ENCODE measurements at places on chromosomes 6 and 20.

- no peak for DNase-seq
Observed at GRCh38 chr6:1911474-1911873, 301.8 kb downstream of the FOXC1 start.

DNA sequence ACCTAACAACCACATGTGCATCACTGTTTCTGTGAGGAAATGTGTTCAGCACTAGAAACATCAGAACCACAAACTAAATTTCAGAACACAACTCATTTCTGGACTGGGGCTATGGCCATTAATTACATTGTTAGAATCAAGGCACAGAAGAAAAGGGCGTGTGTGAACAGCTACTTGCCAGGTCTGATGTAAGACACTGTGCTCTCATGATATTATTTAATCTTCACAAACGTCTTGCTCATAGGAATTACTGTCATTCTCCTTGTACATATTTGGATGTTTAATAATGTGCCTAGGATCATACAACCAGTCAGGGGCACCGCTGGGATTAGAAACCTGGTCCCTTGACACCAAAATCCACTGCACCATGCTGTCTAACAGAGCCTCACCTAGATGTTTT lies 14.8 kb downstream of the ADGRF1 start:
- DNase-seq, result no peak

GRCh38 chr6:170108890-170109587 lies 181.8 kb downstream of the DLL1 start:
- no peak for DNase-seq

- no peak for DNase-seq
Observed at GRCh38 chr6:13049666-13050254, 278.6 kb downstream of the TBC1D7 start.

DNA sequence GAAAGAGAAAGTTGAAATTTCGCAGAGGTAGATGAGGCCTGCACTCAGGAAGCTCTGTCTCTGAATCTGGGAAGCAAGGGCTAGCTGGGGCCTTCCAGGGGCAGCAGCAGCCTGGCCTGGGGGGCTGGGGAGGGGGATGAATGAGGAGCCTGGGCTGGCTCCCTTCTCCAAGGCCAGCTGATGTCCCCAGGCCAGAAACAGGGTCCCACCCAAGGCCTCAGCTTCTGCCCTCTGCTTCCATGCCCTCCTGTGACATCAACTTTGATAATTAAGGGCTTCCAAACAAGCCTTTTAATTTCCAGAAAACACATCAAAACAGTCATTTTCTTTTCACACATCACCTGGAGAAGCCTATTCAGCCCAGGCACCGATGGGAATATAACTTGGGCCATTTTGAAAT lies 15.4 kb downstream of the TFAP2A start:
- no peak for DNase-seq

- DNase-seq, result peak; percentile 58
Observed at GRCh38 chr20:45311589-45312211, 3.6 kb upstream of the MATN4 start.

- no peak for DNase-seq
Observed at GRCh38 chr20:1734269-1734858, 76.8 kb upstream of the SIRPG start.

- no peak for DNase-seq
Observed at GRCh38 chr20:17956099-17956685, 12.4 kb downstream of the SNX5 start.

DNA sequence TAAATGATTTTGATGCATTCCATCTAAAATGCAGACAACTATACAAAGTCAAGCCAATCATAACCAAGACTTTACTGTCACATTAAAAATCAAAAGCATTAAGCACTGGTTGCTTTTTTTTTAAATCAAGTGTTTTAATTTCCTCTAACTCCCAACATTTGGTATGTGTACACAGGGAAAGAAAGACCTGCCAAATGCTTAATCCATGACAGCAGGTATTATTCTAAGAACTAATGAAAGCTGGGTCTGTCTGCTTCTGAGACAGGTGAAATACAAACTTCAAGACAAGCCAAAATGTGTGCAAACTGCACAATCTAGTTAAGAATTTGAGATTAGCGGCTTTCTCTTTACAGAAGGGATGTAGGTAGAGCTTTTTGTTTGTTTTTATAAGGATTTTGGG lies 126.1 kb downstream of the GMDS start:
- DNase-seq, result no peak

- no peak for DNase-seq
Observed at GRCh38 chr6:108993876-108994275, 100.8 kb downstream of the SESN1 start.

- no peak for DNase-seq
Observed at GRCh38 chr6:89842228-89842627, 12.5 kb downstream of the CASP8AP2 start.

DNA sequence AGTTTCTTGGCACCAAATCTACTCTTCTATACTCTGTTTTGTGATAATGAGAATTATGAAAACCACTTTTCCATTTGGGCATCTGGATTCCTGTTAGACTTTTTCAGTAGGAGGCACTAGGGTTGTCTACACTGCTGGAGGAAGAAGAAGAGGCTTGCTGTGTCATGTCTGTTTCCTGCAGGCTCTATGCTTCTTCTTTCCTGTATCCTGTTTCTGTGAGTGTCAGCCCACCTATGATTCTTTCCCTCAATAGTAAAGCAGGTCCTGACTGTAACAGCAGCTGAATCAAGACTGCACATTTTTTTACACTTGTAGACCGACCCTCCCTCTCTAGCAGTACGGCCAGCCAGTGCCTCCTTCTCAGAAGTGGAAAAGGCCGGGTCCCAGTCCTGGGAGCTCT lies 603.9 kb downstream of the HDGFL1 start:
- DNase-seq, result no peak

GRCh38 chr20:11080010-11080409 lies 406.2 kb upstream of the JAG1 start:
- no peak for DNase-seq

DNA sequence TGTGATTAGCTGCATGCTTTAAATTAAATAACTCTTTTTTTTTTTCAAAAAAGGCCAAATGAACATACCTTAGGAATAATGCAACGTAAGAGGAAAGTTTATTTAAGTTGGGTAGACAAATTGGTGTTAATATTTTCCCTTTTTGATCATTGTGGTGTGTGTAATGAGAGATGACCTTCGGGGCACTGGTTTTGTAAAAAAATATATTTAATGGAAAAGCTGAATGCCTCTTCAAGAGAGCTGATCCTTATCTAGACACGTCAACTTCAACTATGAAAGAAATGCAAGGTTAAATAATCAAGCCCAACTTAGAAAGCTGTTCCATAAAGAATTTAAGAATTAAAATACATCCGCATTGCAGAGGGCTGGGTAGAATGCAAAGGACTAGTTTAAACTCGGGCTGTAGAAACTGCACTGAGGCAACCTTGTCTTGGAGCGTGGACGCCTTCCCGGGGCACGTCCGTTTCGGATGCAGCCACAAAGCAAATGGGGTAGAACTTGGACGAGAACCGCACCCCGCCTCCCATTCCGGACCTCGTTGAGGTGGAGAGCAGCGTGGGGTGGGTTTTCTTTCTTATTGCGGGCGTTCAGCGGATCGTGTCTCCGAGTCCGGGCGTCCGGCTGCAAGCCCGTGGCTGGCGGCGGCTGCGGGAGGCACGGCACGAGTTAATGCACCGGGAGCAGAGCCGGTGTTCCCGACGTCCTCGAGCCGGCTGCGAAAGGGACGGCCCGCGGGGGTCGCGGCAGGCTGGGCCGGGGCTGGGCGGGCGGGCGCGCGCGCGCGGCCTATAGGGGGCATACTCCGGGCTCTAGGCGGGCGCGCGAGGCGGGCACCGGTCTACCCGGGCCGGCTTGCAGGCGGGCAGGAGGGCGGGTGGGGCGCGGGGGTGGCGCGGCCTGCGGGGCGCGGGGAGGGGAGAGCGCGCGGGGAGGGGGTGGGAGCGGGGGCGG lies 1.9 kb downstream of the JARID2 start:
- peak; percentile 62 for DNase-seq

- DNase-seq, result no peak
Observed at GRCh38 chr6:69795469-69796072, 1.2 kb downstream of the LMBRD1 start.

DNA sequence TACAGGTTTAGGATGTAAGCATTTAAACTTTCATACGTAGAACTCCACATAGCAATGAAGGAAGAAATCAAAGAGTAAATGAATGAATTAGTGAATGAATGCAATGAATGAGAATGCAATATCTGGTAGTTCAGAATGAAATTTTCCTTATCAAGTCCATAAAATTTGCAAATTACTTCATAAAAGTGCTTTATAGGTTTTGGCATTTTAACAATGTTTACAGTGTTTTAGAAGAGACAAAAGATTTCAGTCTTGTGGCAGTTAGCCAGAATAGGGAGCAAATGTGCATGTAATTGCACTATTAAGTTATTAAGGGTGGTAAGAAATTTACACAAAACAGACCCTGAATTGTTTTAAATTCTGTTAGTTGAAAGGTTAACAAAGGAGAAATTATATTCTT lies 739.4 kb upstream of the FLRT3 start:
- DNase-seq, result no peak

DNA sequence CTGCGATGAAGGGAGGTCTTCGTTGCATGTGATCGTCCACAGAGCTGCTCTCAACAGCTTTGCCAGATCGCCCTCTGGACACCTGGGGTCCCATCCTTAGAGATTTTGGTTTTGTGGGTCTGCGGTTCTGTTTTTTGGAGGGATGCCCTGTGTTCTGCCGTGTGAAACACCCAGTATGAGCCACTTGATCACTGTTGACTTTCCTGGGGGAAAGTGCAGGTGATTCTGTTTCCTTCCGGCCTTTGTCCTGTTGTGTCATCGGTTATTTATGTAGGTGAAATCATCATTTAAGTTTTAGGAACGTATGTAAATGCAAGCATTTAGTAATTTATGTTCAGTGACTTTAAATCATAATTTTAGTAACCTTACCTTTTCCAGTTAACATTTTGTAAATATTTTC lies 56.4 kb upstream of the SLC22A1 start:
- DNase-seq, result no peak

GRCh38 chr6:50353603-50354002 lies 303.9 kb upstream of the DEFB112 start:
- no peak for DNase-seq

DNA sequence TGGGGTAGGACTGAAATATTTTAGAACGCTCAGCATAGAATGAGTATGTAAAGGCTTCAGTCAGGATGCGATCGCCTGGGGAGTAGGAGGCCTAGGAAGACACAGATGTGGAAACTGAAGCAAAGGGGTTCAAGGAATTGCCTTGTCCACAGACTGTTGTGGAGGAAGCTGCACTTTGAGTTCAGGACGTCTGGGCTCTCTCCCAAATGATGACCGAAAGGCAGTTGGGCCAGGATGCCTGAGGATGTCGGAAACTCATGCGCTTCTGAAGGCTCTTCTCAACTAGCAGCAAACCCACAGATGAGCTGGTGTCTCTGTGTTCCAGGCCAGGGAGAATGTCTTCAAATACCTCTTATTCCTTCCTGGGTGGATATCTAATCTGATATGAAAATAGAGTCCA lies 146.2 kb upstream of the SULF2 start:
- no peak for DNase-seq

DNA sequence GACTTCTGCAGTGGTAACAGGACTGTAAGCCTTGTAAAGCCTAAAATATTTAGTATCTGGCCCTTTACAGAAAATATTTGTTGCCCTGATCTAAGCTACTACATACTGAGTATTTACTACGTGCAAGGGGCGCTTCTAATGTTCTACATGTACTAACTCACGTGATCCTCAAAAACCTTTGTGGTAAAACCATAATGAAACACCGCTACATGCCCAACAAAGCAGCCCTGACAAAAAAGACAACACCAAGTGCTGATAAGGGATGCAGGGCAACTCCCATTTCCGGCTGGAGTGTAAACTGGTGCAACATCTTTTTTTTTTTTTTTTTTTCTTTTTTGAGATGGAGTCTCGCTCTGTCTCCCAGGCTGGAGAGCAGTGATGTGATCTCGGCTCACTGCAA lies 85.0 kb downstream of the SULF2 start:
- DNase-seq, result no peak

DNA sequence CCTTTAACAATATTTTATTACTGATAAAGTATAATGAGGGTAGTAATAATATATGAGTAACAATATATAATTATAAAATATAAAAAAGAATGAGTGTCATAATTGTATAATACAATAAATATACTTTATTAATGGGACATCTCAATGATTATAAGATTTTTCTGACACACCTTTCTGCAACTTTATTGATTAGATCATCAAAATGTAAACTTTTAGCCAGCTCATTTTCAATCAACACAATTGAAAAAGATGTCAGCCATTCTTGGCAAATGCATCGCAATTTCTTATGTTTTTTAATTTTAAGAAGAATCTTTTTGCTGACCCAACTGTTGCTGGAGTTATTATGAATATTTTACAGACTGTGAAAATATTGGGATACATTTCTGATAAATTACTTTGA lies 132.4 kb upstream of the RNF217 start:
- DNase-seq, result no peak

DNA sequence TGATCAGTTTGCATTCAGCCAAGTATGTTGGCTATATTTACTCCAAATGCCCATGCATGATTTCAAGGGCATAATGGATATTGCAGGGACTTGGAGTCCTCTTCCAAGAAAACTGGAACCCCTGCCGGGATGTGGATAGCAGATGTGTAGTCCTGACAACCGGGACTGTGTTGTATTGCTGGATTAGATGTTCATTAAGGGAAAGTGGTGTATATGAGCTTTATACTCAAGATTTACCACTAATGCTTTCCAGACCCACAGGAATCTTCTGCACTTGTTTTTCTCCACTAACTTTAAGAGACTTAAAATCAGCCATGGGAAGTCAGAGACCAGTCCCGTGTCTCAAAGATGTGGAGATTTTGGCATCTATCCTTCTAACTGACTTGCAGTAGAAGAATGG lies 770.9 kb downstream of the HDGFL1 start:
- no peak for DNase-seq

Measured in activated B cell treated with CpG ODN at 0.5 μM for 24 hours (primary cell).